Glutamatergic neuron (in vitro differentiated cells): ENCODE measurements at places on chromosomes 4 and X.

GRCh38 chr4:177473991-177474390 lies 31.8 kb upstream of the AGA start:
- DNase-seq: no peak

GRCh38 chr4:81257021-81257420 lies 42.0 kb upstream of the PRKG2 start:
- DNase-seq: no peak

DNA sequence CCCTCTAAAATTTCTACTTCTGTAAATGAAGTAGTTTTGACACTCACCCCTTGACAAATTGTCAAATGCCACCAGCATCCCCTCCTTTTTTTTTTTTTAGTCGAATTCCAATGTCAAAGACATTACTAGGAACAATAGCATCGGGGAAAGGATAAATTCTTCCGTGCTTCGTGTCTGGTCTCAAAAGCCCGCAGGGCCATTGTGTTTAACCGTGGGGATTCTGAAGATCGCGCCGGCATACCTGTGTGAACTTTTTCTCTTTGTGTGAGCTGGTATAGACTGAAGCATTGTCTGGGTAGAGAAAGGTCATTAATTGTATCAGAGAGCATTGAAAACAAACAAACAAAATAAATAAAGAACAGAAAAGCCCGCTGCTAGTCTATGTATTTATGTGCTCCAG lies 313.9 kb downstream of the ASMT start:
- no peak for DNase-seq

GRCh38 chr4:147836807-147837206 lies 104.9 kb downstream of the ARHGAP10 start:
- no peak for DNase-seq

- no peak for DNase-seq
Observed at GRCh38 chr4:119209077-119209476, 3.4 kb upstream of the USP53 start.

DNA sequence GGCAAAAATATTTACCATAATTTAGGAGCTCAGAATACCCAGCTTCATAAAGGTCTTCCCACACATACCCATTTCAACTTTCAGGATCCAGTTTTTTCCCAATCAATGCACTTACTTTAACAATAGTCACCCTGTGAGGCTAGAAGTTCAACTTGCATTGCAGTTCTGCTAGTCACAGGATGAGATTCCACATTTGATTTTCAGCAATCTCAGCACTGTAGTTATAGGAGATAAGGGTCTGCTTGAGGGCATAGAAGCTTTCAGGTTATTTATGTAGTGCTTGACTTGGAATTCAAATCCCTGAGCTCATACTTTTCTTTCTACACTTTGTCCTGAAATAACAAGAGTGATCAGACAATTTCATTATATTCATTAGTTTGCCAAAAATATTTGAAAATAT lies 78.3 kb upstream of the IL2 start:
- DNase-seq: no peak

GRCh38 chr4:46270986-46271596 lies 118.8 kb downstream of the GABRA2 start:
- DNase-seq: no peak

DNA sequence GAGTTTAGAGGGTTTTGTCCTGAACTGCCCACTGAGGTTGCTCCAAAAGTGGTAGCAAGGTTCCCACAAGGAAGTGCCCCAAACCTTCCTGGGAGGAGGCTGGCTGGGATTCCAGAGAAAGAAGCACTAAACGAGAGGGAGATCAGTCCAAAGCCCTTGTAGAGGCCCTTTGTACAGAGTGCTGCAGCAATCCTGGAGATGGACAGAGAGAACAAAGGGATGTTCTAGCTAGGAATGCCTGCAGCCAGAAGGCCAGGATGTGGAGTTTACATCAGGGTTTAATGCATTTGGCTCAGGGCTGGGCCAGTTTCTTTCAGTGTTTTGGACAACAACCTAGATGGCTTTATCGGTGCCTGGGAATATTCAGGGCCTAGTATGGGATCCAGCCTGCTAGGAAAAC lies 2155.1 kb upstream of the AGA start:
- DNase-seq: no peak

GRCh38 chrX:149762696-149763614 lies 10.9 kb upstream of the HSFX1 start:
- DNase-seq: no peak

DNA sequence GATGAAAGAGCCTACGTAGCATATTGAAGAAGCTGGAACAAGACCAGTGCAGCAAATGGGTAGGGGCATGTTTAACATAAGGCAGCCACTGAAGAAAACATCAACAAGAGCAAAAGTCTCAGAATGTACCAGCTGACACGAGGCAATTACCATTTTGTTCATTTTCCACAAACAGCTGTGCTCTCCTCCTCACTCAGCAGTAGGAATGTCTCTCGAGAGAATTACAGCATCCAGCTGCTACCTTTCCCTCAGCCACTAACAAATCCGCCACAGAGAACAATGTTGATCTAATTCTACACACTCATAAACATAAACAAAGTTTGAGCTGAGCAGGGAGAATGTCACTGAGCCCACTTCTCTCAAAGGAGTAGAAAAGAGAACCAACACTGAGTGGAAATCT lies 68.0 kb downstream of the OPHN1 start:
- no peak for DNase-seq

DNA sequence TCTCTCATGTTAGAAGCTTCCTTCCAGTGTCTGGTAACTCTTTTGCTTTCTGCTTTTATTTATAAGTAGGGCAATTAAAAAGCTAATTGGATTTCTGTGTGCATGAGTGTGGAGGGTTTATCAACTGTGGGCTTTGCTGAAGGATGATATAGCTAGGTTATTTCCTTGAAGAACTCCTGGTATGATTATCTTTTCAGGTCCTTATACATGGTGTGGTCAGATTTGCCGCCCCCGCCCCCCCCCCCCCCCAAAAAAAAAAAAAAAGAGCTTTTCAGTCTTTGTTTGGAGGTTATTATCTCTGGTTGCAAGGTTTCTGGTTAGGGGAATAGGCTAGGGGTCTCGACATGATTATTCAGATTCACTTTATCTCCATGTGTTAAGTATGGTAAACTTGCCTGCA lies 35.9 kb downstream of the MOB1B start:
- DNase-seq: no peak

GRCh38 chrX:19721726-19722370 lies 165.6 kb downstream of the SH3KBP1 start:
- no peak for DNase-seq

DNA sequence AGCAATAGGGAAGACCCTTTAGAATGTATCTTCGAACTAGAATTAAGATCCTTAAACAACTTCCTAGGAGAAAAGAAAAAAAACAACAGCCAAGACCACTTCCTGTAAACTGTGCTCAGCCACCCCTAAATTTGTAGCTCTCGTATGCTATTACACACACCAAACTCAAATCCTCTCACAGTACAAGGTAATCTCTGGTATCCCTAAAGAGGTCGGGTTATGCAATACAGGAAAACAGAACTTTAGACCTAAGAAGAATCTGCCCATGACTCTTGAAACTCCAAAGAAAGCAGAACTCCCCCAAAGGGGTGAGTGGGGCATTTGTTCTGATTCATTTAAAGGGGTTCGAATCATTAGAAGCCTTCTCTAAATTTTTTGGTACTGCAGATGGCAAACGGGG lies 170.9 kb upstream of the CASK start:
- DNase-seq: no peak

- no peak for DNase-seq
Observed at GRCh38 chr4:146340798-146341197, 126.5 kb downstream of the REELD1 start.

- DNase-seq: peak; percentile 24
Observed at GRCh38 chr4:127660284-127660885, 27.6 kb downstream of the INTU start.

DNA sequence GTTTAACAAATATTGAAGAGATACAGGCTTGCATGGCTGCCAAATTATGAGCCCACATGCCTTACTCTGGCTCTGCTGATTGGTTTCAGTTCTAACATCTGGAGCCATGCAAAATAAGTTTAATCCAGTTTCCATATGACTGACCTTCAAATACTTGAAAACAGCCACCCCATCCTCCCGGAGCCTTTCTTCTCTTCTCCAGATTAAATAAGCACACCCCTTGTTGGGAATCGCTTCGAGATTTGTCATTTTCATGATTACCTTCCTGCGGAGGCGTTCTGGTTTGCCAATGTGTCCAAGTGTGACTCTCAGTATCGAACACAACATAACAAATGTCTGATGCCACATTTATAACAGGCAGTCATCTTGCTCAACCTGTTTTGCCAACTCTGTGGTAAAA lies 101.6 kb upstream of the JADE1 start:
- DNase-seq: no peak

- no peak for DNase-seq
Observed at GRCh38 chr4:58274553-58274952, 1164.4 kb upstream of the IGFBP7 start.

- no peak for DNase-seq
Observed at GRCh38 chr4:74400395-74400794, 35.5 kb downstream of the EREG start.

GRCh38 chrX:108167211-108167872 lies 75.8 kb downstream of the ATG4A start:
- DNase-seq: no peak

GRCh38 chr4:15434091-15434490 lies 6.3 kb downstream of the C1QTNF7 start:
- DNase-seq: no peak

DNA sequence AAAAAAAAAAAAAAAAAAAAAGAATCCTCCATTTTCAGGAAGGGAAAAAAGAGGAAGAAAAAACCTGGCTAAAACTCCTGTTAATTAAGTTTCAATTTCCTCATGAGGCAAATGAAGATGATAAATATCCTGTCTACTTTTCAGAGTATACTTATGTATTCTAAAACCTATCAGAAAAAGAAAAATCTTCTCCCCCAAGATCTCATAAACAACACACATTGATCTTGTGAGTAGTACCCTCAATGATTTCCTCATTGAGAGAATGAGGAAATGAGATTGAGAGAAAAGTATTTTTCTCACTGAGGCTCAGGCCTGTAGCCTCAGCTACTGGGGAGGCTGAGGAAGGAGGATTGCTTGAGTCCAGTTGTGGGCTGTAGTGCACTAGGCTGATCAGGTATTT lies 146.7 kb downstream of the TET2 start:
- no peak for DNase-seq

GRCh38 chrX:84501798-84502628 lies at the start of gene HDX:
Gene HDX (minus strand): TSS chrX:84502453. CDS start chrX:84475397, 27,056 bp downstream.
- peak; percentile 86 for DNase-seq

GRCh38 chr4:142818476-142818875 lies 27.6 kb downstream of the INPP4B start:
- no peak for DNase-seq

- no peak for DNase-seq
Observed at GRCh38 chrX:72080150-72080549, 51.6 kb downstream of the RTL5 start.

DNA sequence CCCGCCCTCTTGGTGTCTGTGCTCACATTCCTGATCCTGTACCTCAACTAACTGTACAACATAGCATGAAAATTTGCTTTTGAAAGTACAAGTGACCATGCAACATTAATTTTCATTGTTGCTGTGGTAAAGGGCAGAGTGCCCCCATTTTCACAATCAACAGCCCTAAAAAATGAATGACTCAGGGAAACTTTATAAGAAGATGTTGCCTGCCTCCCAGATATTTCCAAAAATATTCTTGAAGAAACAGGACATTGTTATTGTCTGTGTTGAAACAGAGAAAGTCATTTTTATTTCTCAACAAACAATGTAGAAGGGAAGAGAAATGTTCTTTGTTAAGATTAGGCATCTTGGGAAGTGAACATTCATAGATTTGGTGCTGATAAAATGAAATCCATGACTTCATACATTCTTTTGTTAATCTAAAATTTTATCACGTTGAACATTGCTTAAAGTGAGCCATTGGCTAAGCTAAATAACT lies 113.9 kb upstream of the ANXA3 start:
- no peak for DNase-seq

DNA sequence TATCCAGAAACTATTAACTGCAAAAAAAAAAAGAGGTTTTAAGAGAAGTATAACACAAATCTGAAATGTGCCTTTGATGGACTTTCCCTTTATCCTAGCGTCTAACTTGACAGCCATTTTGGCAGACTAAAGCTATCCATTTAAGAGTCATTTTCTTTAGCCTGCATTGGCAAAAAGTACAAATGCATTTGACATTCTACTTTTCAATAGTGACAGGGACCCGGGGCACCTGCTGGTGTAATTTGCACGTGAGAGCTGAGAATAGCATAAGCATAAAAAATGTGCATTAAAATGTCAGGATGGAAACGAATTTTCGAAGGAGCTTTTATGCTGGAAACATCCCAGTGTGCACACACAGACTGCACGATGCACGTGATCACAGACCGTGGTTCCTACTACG lies 91.9 kb downstream of the DHRSX start:
- no peak for DNase-seq

DNA sequence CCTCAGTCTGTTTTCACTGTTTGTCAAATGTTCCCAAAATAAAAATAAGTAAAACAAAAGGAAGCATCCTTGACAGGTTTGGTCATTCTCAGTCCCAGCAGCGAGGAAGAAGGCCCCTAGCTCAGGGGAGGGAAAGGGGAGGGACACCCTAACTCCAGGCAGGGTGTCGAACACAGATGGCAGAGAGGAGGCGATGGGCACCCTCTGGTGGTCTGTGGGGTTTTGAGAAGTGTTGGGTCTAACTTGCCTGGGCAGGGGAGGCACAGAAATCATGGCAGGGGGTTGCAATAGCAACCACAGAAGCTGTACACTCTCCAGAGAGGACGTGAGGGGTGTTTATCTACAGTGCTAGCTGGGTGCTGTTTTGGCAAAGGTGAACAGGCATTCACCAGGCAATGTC lies 229.8 kb upstream of the SFRP2 start:
- no peak for DNase-seq

DNA sequence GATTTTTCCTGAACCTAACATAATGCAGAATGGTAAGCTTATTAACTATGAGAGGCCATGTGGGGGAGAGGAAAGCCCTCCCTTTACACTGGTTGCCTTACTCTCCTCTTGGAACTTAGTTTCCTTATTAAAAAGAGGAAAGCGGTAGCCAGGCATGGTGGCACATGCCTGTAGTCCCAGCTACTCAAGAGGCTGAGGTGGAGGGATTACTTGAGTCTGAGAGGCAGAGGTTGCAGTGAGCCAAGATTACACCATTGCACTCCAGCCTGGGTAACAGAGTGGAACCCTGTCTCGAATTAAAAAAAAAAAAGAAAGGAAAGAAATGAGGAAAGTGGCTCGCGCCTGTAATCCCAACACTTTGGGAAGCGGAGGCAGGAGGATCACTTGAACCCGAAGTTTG lies 2.0 kb downstream of the FAM47E start:
- DNase-seq: no peak

DNA sequence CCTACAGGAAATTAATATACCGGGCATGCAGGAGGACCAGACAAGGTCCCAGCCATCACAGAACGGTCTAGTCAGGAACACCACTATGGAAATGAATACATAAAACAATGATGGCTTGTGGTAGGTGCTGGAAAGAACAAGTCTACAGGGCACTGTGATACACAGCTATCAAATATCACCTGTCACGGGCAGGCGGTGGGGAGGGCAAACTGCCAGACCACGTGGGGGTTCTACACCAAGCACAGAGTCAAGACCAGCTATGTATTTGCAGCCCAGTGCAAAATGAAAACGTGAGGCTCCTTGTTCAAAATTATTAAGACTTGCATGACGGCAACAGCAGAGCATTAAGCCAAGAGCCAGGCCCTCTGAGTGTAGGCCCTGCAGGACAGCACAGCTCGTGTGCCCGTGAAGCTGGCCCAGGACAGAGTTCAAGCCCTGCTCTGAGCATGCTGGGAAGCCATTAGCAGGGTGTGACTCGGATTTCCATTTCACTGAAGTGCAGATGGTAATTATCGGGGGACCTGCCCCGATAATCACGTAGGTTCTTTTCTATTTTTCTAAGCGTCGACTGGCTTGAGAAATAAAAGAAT lies 83.6 kb downstream of the JAKMIP1 start:
- DNase-seq: no peak
